ENCODE measurements at places on chromosomes 4 and X.

DNA sequence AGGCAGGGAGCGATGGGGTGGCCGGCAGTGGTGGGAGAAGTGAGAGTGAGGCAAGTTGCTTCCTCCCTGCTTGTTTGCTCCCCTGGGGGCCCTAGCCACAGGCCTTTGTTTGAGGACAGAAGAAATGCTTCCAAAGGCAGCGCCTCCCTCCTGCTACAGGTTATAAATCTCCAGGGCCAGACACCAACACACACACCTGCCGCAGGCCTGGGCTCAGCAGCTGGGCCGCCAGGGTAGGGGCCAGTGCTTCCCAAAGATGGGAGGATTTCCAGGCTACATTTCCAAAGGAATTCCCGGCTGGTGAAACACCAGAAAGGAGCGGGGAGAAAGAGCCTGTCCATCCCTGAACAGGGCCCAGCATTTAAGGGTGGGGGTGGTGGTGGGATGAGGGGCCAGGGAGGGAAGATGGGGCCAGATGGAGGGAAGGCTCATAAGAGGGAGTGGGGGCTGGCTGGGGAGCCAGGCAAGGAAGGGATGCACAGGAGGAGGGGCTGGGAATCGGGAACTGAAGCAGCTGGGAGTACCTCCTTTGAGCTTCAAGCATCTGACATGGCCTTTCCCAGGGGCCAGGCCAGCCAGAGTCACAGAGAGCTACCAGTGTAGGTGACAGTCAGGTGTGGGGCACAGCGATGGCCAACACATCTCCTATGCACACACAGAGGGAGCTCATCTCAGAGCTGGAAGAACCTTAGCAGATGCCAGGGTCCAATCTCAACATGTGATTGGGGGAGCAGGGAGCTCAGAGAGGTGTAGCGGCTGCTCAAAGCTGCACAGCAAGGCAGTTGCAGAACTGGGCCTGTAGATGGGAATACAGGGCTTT lies 143.9 kb downstream of the PJA1 start:
- no peak for DNase-seq

GRCh38 chr4:165532976-165533375 lies 154.2 kb downstream of the CPE start:
- DNase-seq = no peak

GRCh38 chr4:7191546-7192251 lies 639 bp upstream of the SORCS2 start:
- DNase-seq = no peak

DNA sequence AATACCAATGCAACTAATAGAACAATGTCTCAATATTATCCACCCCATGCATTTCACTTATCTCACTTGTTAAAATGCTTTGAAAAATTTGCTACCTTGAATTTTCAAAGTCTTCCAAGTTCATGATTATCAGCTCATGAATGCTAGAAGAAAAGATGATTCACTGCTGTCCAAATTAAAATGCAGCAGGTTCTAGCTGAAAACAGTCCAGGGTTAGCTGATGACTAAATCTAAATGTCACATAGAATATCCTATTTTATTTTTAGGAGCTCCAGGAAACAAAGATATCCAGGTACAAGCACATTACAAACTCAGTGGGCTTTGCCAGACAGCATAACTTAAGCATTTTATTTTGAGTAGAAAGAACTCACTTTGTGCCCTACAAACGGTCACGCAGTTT lies 38.0 kb upstream of the SPARCL1 start:
- DNase-seq = no peak

GRCh38 chrX:51155566-51155965 lies 177.1 kb upstream of the NUDT10 start:
- DNase-seq = no peak

DNA sequence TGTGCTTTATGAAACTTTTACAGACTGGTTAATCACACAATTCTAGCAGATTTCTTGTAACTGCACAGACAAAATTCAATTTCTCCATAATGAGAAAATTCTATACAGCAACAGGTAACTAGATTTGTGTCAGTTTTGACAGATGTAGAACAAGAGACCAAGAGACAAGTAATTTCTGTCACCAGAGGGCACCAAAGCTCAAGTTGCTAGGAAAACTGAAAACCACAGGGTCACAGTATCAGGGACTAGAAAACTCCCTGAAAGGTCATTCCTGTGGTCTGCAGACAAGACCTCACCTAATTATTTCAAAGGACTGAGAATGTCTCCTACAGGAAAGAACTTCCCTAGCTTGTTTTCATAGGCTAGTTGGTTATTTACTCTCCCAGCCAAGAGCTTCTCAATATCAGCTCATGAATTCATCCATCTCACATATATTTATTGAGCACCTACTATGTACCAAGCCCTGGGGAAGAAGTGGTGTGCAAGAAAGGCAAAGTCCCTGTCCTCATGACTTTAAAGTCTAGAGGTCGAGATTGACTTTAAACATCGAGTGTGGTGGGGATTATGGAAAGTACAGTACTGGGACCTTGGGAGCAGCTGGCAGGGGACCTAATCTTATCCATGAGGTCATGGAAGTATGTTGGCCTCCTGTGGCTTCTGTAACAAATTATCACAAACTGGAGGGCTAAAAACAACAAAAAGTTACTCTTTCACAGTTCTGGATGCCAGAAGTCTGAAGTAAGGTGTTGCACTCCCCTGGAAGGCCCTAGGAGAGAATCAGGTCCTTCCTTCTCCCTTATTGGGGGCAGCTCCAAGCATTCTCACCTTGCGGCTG lies 47.8 kb upstream of the SETD7 start:
- no peak for DNase-seq
